ENCODE measurements at places on chromosomes 2 and 18.

DNA sequence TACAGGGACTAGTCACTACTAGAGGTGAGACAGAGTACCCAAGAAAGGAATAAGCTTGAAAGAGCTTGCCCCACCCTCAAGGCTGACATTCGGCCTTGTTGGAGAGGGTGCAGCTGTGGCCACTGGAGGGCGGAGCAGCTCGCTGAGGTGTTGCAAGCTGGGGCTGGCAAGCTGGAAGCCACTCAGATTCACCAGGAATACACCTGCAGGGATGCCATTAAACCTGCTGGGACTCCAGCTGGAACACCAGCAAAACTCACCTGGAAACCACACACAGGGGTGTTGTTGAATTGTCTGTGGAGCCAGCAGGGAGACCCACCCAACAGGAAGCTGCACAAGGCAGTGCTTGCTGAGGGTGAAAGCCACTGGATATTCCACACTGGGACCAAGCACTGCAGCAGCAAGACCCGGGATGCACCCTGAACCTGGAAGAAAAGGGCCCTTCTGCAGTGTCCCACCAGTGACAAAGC, 26.1 kb downstream of the KCTD18 start:
- no peak for DNase-seq

GRCh38 chr2:58734365-58734764, 493.2 kb upstream of the FANCL start:
- no peak for DNase-seq

DNA sequence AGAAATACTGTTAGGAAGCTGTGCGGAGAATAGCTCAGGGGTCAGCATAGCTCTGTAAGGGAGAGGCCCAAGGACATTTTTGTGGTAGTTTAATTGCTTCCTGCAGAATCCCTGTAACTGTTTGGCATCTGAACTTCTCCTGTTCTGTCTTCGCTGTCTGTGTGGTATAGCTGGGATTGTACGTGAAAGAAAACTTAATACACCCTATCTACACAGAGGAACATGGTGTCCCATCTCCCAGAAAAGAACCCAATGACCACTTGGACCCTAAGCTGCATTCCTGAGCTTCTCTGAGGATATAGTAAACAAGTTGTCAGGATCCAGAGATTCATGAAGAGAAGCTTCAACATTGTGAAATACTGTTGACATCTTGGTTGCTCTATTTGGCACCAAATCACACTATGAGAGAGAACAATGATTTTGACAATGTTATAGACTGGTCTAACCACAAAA, 81.3 kb downstream of the CDC42EP3 start:
- no peak for DNase-seq

- no peak for DNase-seq
Measured at GRCh38 chr2:207126724-207127308, 38.9 kb downstream of the KLF7 start.

GRCh38 chr2:46534589-46534988, 55.2 kb downstream of the TMEM247 start:
- no peak for DNase-seq

DNA sequence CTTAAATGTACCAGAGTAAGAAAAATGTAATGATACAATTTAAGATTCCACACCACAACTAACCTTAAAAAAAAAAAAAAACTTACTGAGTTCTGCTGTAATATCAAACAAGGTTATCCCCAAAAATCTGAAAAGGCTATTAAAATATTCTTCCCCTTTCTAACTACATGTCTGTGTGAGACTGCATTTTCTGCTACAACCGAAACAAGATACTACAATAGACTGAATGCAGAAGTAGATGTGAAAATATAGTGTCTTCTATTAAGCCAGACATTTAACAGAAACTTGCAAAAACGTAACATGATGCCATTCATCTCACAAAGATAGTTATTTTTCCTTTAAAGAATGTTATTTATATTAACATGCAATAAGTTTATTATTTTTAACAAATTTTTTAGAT, 16.2 kb downstream of the SS18 start:
- DNase-seq, result no peak

DNA sequence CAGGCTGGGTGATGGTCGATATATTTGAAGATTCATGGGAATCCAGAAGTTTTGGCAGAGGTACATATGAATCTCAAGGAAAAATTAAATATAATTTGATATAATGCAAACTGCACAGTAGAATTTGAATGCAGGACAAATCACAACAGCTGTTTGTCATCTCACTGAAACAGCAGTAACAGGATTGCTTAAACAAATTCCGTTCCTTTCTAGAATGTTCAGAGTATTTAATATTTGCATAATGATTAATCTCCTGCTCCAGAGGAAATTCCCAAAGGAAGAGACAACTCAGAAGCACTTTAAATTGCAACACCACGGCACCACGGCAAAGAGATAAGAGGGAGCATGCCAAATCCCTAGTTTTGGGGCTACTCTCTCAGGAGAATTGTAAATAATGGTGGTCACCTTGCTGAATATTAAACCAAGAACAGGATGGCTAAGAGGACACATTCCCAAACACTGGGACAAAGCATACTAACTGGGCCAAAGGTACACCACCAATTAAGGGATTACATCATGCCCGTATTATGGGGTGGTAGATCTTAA, 67.8 kb upstream of the MAP4K3 start:
- DNase-seq, result no peak

DNA sequence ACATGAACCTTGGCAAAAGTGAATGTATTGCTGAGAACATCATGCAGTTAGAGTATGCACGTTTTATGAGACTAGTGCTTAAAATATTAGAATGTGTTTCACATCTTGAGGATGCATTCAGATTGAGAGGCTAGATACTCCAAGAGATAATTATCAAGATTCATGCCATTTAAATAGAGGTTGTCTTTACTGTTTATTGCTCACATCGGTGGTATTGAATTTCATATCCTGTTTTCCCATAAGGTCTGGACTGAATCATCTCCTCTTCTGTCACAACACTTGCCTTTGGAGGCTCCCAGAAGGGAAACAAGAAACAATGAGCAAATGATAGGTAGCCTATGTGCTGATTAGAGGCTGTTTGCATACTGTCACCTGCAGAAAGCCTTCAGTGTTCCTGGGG, 83.8 kb downstream of the CLHC1 start:
- no peak for DNase-seq

- no peak for DNase-seq
Measured at GRCh38 chr2:71782323-71782722, 329.0 kb downstream of the DYSF start.

DNA sequence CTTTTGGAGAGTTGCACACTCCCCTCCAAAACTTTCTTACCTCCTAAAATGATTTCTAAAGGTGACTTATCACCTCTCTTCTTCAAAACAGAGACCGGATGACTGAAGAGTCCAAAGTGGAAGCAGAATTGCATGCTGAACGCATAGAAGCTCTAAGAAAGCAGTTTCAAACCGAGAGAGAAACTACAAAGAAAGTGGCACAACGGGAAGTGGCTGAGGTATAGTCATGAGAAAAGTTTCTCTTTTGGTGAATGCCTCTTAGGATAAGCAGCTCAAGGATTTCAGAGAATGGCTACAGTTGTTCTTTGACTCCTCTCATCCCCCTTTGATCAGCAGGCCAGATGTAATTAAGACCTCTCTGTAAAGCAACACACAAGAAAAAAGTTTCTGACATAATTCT, 73.6 kb downstream of the GTF3C3 start:
- DNase-seq, result no peak

- DNase-seq, result no peak
Measured at GRCh38 chr2:150588506-150588870, 101.0 kb upstream of the RND3 start.

- no peak for DNase-seq
Measured at GRCh38 chr2:9188823-9189222, 17.8 kb upstream of the ASAP2 start.

Data from NCI-H1092 (cell line).